Stimulated activated CD4-positive, alpha-beta T cell treated with anti-CD3 and anti-CD28 coated beads, Interleukin-1b, Interleukin-23, amount 100 ng/mL, for 1 hour (primary cell): ENCODE measurements at places on chromosomes 3 and 15.

- no peak for DNase-seq
These were observed 42.5 kb downstream of the EPHB3 start for GRCh38 chr3:184604039-184604601.

DNA sequence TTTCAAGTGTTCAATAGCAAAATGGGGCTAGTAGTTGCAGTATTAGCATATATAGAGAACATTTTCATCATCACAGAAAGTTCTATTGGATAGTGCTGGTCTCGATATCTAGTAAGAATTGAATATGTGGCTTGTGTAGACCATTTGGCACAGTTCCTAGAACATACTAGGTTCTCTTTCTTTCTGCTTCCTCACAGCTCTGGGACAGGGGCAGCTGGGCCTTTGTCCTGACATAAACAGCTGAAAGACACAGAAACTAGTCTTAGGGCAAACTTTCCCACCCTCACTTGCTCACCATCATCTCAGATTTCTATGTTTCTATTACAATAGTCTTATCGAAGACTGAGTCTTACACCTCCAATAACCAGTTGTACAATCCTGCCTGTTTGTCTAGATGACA is 63.7 kb upstream of the DLG1 start:
- DNase-seq = no peak

GRCh38 chr15:40591389-40591788 is 2.7 kb upstream of the KNL1 start:
- no peak for DNase-seq

- DNase-seq = no peak
These were observed 85.8 kb upstream of the RASGRP1 start for GRCh38 chr15:38650384-38650783.

- DNase-seq = no peak
These were observed 146.8 kb downstream of the SMAD6 start for GRCh38 chr15:66848686-66849392.

DNA sequence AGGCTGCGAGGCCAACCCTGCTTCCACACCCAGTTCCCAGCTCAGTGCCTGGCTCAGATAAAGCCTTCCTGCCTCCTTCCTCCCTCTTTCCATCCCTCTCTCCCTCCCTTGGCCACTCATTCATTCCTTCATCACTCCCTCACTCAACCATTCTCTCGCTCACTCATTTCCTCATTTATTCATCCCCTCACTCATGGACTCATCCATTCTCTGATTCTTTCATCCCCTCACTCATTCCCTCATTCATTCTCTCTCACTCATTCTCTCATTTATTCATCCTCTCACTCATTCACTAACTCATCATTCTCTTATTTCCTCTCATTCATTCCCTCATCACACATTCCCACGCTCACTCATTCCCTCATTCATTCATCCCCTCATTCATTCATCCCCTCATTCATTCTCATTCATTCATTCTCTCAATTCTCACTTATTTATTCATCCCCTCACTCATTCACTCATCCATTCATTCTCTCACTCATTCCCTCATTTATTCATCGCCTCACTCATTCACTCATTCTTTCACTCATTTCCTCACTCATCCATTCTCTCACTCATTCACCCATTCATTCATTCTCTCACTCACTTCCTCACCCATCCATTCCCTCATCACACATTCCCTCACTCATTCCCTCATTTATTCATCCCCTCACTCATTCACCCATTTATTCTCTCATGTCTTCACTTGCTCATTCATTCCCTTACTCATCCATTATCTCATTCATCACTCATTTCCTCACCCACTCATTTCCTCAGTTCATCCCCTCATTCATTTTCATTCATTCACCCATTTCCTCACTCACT is 13.2 kb downstream of the ABTB1 start:
- DNase-seq = no peak

DNA sequence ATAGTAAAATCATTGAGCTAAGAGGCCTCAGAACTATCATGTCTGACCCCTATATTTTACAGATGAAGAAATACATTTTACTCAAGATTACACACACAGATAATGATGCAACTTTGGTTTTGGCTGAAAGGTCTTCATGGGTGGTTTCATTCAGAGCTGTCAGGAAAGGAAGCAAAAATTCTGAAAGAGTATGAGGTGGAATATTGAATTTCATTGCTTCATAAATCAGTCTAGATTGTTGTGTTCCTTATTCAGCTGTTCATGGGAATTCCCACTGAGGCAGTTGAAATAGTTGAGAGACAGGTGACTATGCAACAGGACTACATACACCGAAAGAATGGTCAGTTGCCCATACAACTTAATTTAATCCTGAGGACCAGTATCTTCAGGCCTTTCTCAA is 39.4 kb downstream of the CD200 start:
- no peak for DNase-seq

GRCh38 chr3:38332201-38332600 is 14.4 kb upstream of the XYLB start:
- DNase-seq = no peak

GRCh38 chr3:48532271-48532976 is 24.2 kb downstream of the PFKFB4 start:
- DNase-seq = no peak

DNA sequence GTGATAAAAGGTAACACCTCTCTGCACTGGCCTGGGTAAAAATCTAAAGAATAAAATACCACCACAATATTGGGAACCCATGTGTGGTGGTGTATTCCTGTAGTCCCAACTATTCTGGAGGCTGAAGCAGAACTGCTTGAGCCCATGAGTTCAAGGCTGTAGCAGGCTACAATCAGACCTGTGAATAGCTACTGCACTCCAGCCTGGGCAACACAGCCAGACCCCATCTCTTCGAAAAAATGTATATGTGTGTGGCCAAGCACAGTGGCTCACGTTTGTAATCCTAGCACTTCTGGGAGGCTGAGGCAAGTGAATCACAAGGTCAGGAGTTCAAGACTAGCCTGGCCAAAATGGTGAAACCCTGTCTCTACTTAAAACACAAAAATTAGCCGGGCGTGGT is 1.8 kb upstream of the RPL14 start:
- no peak for DNase-seq

DNA sequence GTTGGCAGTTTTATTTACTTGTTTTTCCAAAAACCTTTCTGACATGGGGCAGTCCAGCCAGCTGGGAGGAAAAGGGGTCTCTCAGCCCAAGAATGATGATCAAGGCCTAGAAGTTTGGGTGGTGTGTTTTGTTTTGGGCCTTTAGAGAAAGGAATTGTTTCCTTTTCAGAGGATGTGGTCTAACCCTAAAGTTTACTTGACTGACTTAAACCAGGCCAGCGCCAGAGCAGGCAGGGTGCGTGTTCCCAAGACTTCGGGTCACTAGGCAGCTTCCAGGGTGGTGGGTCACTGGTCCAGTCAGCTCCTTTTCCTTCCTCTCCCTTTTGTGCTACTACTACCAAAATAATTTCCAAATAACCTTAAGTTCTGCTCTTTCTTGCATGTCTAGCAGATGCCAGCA is 4.9 kb downstream of the FLNB start:
- DNase-seq = no peak

- no peak for DNase-seq
These were observed 18.0 kb upstream of the ADGRG7 start for GRCh38 chr3:100591411-100591810.

- no peak for DNase-seq
These were observed 22.2 kb downstream of the MESD start for GRCh38 chr15:80967451-80967850.

GRCh38 chr3:165640031-165640430 is 197.2 kb downstream of the BCHE start:
- DNase-seq = no peak
